Effector CD8-positive, alpha-beta T cell (primary cell): ENCODE measurements at places on chromosomes 11 and 22.

GRCh38 chr11:102419181-102419580 is 33.4 kb downstream of the TMEM123 start:
- no peak for DNase-seq

- DNase-seq = no peak
Observed at GRCh38 chr11:35632301-35632700, 14.0 kb downstream of the FJX1 start.

GRCh38 chr11:119371778-119372182 is 9.7 kb downstream of the USP2 start:
- DNase-seq = no peak

- no peak for DNase-seq
Observed at GRCh38 chr11:2521081-2521732, 76.4 kb downstream of the KCNQ1 start.
